WTC11 (cell line): ENCODE measurements at places on chromosomes 1 and 21.

DNA sequence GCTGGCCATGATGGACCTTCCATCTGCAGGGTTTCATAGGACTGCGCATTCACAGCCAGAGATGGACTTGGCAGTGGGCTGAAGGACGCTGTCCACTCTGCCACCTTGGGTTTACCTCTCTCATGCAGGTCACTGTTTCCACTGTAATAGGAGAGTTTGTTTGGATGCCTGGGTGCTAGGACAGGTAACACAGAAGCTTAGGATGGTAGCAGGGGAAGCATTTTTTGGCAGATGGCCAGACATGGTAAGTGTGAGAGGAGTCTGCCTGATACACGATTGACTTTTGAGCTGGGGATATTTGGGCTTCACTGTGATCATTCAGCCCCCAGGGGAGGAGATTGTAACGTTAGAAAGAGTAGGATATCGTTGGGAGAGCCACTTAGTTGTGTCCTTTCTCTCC lies 11.8 kb downstream of the PSEN2 start:
- no peak for DNase-seq

DNA sequence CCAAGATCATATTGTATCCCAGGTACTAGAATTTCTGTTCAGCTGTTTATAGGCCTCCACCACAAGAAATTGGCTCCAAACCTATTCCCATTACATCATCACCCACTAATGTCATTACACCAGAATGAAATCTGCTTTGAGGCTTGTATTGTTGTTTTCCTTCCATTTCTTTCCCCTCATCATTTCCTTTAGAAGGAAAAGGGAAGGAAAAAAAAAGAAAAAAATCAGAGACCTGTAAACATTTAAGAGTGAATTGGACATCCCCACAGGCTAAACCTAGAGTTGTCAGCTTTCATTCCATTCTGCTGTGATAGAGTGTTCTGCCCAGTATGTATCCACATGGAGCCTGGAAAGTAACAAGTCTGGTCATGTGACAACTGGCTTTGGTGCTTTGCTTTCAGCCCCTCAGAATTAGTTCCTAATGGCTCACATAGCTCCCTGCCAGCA lies 44.6 kb downstream of the NFYC start:
- DNase-seq: no peak

DNA sequence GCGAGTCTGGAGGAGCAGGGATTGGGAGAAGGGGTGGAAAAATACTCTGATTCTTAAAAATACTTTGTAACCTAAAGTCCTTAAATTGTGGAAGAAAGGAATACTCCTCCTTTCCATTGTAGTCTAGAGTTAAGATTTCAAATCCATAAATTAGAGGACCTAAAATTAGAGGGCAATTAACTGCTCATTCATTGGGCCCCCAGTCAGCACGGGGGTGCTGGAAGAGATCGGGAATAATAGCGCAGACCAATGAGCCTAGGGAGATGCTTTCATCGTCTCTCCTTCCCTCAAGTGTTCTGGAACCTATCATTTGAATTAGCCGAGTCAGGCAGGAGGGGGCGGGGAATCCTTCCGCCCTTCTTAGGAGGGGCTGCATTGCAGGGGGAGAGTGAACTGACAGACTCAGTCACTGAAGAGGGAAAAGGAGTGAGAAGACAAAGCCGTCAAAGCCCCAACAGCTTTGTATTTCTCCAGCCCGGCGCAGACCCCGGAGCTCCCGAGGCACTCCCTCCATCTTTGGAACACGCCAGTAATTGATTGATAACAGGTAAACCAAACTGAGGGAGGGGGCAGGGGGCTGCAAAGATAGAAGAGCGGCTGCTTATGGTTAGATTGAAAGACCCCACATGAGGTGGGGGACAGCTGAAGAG lies at the start of gene MLLT11:
Gene MLLT11, plus strand, starts transcription at position 391 of the 650 bp plus-strand sequence. CDS start 6,828 bp downstream, outside the sequence.
- DNase-seq: peak; percentile 79

DNA sequence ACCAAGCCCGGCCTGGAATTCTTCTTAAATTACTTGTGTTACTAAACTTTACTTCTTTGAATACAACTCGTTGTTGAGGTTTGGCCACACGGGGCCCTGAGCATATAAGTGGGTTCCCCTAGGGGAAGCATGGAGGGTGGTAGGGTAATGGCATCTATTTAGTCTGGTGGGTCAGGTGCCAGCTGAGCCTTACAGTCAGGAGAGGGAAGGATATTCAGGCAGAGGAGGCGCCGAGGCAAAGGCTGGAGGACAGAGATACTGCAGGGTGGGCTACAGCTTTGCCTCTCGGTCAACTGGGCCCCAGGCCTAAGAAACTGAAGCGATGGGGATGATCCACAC lies 424 bp upstream of the NECAP2 start:
- DNase-seq: no peak

GRCh38 chr1:108863984-108864383 lies 7.1 kb upstream of the AKNAD1 start:
- DNase-seq: no peak

DNA sequence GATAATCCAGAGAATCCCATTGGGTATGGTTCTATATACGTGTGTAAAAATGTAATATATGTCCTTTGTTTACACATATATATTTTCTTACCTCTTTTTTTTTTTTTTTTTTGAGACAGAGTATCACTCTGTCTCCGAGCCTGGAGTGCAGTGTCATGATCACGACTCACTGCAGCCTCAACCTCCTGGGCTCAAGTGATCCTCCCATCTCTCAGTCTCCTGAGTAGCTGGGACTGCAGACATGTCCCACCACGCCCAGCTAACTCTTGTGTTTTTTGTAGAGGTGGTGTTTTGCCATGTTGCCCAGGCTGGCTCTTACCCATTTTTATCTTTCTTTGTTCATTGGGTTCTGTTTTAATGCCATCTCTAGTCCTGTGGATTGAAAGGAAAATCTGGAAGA lies 59.5 kb downstream of the ZBTB17 start:
- DNase-seq: no peak

GRCh38 chr1:93805027-93805610 lies 73.9 kb downstream of the DNTTIP2 start:
- no peak for DNase-seq

- no peak for DNase-seq
Observed at GRCh38 chr21:35965699-35966098, 94.6 kb downstream of the SETD4 start.

DNA sequence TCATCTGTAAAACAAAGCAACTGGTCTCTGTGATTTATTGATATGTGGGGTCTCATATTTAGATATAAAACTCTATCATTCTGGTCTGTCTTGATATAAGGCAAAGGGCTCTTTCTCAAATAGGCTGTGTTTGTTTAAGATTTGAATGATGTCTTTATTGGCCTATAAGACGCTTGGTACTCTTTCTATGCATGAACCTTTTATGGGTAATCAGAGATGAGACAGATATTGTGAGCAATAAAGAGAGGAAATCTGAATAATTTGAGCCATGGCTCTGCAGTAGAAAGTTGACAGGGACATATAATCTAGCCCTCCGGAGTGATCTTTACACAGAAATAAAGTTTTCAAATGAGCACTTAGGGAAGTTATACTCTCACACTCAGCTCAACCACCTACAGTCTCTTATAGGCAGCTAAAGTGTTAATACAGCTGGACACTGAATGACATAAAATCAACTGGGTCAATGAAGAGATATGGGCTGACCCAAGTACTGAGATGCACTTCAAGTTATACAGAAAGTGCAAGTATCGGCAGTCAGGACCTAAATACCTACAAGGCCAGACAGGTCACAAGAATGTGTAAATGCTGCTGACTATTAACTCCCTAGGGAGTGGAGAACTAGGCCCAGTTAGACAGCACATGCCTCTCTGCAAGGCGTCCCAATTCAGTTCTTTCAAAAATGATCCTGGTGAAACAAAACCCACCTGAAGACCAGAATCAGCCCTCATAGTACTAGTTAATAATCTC lies 111.0 kb downstream of the PTPN14 start:
- no peak for DNase-seq

DNA sequence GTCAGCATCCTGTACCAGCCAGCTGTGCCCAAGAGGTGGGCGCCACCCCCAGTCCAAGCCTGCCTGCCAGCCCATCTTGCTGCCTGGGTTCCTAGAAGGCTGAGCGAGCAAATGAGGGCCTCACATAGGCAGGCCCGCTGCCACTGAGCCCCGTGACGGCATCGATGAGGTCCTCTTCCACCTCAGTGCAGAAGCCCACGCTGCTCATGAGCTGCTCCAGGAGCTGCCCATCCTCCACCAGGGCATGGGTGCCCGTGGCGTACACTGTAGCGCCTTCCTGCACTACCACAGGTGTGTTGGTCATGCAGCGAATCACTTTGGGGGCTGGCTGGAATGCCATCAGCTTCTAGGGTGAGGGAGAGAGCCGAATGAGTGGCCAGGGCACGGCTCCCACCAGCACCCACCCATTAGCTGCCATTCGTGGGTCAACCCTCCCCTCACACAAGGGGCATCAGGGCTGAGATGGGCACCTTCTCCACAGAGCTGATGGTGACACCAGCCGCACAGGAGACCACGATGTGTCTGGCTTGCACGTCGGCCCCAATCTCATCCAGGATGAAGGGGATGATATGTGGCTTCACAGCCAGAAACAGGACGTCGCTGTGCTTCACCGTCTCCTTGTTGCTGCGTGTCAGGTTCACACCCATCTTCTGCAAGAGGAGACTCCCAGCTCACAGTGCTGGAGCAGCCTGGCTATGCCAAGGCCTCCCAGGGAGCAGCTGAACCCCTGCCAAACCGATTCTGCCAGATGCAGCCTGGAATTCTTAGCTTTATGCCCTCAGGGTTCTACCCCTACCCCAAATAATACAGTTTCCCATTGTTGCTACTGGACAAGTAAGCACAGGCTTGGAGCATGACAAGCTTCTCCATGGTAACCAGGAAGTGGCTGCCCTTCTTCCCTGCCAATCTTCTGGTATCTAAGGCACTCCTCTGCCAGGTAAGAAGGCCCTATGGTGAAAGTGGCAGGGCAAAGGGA lies 2.0 kb downstream of the PYCR2 start:
- no peak for DNase-seq

GRCh38 chr1:180593382-180593781 lies 34.6 kb downstream of the OVAAL start:
- DNase-seq: no peak

DNA sequence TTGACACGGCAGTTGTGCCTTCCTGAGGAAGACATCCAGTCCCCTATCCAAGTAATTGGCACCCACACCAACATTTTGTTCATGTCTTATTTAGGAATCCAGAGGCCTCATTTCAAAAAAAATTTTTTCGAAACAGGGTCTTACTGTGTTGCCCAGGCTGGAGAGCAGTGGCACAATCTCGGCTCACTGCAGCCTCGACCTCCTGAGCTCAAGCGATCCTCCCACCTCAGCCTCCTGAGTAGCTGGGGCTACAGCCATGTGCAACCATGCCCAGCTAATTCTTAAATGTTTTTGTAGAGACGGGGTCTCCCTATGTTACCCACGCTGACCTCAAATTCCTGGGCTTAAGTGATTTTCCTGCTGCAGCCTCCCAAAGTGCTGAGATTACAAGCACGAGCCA lies 9.2 kb upstream of the TRNP1 start:
- DNase-seq: no peak

GRCh38 chr1:179921981-179922872 lies 32.4 kb upstream of the CEP350 start:
- DNase-seq: no peak

- DNase-seq: no peak
Observed at GRCh38 chr1:161017756-161018630, 3.0 kb downstream of the F11R start.

DNA sequence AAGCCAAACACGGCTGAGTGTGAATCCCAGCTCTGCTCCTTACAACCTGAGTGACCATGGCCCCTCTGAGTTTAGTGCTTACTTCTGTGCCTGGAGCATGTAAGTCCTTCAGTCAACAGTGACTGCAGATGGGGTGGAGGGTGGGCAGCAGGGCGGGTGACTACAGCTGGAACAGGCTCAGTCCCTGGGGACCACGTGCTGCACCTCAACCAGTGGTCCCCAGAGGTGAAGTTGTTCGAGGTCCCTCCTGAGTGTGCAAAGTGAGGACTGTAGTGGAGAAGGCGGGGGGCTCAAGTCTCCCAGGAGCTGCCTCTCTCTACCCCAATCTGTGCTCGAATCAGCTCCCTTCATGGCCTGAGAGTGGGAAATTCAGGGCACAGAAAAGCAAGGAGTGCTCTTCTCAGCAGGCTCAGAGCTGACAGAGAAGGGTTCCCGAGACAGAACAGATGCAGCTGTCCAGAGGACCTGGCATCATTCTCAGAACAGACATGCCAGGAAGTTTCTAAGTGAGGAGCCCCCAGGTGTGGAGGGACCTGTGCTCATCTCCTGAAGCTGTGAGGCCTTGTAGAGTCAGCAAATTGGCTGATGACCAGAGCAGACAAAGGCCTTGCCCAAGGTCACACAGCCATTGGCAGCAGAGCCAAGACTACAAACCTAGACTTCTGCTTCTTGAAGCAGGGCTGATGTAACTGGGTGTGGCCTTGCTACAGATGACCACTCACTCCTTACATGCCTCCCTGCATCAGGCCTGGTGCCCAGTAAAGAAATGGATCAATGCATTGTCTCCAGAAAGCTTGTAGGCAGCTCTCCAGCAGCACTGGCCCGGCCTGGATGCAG lies 61.7 kb upstream of the EDN2 start:
- no peak for DNase-seq

DNA sequence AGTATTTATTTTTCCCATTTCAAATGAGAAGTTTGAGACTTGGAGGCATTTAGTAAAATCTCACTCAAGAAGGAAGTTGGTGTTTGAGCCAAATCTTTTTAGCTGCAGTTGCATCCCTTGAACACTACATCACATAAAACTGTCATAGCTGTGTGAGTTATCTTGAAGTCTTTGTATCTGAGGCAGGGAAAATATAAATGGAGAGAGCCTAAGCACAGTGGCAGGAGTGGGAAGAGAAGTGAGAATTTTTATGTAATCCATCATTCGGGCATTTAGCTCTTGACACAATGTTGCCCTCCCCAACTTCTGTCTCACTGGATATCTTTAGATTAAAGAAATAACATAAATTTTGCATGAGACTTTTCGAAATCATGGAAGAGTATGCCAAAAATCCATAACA lies 235.4 kb upstream of the GREM2 start:
- no peak for DNase-seq

DNA sequence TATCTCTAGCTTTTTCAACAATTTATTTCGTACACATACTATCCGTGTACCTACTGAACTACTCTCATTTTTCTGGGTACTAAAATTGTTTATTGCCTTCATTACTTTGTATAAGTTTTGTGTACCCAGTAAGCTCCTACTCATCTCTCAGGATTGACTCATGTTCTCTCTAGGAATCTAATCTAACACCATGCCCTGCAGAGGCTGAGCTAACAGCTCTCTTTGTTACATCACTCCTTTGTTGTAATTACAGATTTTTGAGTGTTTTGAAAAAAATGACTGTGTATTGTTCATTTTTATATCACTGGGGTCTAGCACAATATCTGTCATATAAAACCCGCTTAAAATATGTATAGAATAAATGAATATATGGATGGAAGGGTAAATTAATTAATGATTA lies 167.1 kb downstream of the ATP6V1G3 start:
- no peak for DNase-seq

DNA sequence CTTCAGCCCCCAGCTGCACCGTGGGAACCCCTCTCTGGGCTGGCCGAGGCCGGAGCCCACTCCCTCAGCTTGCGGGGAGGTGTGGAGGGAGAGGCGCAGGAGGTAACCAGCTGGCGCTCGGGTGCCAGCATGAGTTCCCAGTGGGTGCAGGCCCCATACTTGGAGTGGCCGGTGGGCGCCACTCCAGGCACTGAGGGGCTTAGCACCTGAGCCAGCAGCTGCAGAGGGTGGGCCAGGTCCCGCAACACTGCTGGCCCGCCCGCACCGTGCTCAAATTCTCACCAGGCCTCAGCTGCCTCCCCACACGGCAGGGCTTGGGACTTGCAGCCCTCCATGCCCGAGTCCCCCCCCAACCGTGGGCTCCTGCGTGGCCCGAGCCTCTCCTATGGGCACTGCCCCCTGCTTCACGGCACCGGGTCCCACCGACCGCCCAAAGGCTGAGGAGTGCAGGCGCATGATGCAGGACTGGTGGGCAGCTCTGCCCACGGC lies 47.2 kb downstream of the LRRC53 start:
- no peak for DNase-seq

GRCh38 chr1:38533772-38534472 lies 325.6 kb downstream of the RRAGC start:
- no peak for DNase-seq
